ENCODE measurements at places on chromosomes 5 and 9. TPM values are rescaled to one million over a fixed set of nuclear protein-coding genes. Genes with fewer than 3 reads are reported as not detected.

The DBH gene
- not detected for total RNA-seq

The SYK gene
- 3.4 TPM for total RNA-seq

The ARL14EPL gene
- total RNA-seq, result not detected

The SAXO1 gene
- total RNA-seq, result not detected

The GNE gene
- total RNA-seq, result 20.2 TPM

The LRRC19 gene
- not detected for total RNA-seq

The RORB gene
- 2.4 TPM for total RNA-seq

The NXNL2 gene
- total RNA-seq, result not detected

The FRMD3 gene
- total RNA-seq, result 77.5 TPM

The CDO1 gene
- 24.7 TPM for total RNA-seq

The TPD52L3 gene
- total RNA-seq, result not detected

Data from right atrium auricular region (tissue), 2 donors.